CD4-positive, CD25-positive, alpha-beta regulatory T cell (primary cell): ENCODE measurements at places on chromosomes 11 and 22. TPM values are rescaled to one million over a fixed set of nuclear protein-coding genes. Genes with fewer than 3 reads are reported as not detected.

The SCGB1C1 gene
- total RNA-seq: not detected

The SLC22A6 gene
- not detected for total RNA-seq

The SLC22A8 gene
- total RNA-seq: not detected

The MOGAT2 gene
- not detected for total RNA-seq

The APOC3 gene
- total RNA-seq: not detected

The SMIM35 gene
- 1.2 TPM for total RNA-seq

The CHRDL2 gene
- not detected for total RNA-seq

The APOL6 gene
- 71.9 TPM for total RNA-seq

The OR52N4 gene
- total RNA-seq: 1.6 TPM

The TREH gene
- total RNA-seq: not detected

The BEST1 gene
- 0.15 TPM for total RNA-seq

The MAJIN gene
- not detected for total RNA-seq

The LYVE1 gene
- total RNA-seq: not detected

The CYTH4 gene
- 153 TPM for total RNA-seq

The RIC3 gene
- total RNA-seq: 23.8 TPM

GRCh38 chr11:112050721-112051120 lies 23.1 kb downstream of the PIH1D2 start:
- no peak overlapping the region for H3K27ac ChIP-seq
- H3K36me3 ChIP-seq: peaks cover 42% of the 10 kb centered on the region
- no peak for DNase-seq
- H3K4me1 ChIP-seq: no peaks in the 10 kb centered on the region
- H3K4me3 ChIP-seq: no peak overlapping the region

DNA sequence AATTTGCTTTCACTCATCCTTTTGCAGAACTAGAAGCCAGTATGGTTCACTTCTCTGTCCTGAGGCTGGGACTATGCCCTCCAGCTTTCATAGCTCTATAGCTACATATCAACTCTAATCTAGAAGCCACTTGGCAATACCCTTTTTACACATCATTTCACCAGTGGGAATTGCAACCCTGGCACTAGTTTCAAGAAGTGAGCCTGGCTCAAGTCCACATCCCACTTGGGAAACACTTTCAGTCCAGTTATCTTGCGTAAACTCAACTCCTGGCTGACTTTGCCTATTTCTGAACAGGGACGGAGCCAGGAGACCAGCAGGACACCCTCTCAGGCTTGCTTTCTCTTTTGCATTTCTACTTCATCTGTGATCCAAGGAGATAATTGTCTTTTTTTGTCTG lies 19.9 kb upstream of the FAT3 start:
- no peak for DNase-seq
- no peak overlapping the region for H3K27ac ChIP-seq
- H3K27me3 ChIP-seq: no peaks in the 10 kb centered on the region
- no peaks in the 10 kb centered on the region for H3K36me3 ChIP-seq

DNA sequence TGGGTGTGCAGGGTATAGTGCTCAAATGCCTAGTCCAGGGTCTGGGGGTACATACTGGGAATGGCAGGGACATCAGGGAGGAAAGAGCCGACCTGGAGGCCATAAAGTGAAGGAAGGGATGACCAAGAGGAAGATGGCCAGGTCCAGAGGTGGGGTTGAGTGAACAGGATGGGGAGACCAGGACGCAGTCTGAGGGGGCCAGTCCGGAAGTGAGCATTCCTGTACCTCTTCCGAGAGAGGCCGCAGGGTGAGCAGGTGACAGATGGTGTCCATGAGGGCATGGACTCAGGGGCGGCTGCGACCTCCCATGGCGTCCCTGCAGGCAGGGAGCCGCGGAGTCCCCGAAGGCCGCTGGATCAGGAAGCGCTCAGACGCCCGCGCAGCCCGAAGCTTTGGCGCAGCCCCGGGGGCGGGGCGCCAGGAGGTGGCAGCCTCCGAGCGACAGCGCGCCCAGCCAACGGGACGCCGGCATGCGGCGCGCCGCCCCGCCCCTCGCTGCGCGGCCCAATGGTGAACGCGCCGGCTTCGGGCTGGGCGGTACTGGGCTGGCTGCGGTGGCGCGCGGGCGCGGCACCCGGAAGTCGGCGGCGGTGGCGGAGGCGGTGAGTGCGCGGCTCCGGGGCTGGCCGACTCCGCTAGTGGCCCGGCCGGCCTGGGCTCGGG lies at the start of gene TANGO2:
TSS of gene TANGO2 (plus strand) at position 578 of the 663 bp plus-strand sequence. CDS start 15,689 bp downstream, outside the sequence.
- peaks cover 47% of the 10 kb centered on the region for H3K4me1 ChIP-seq
- peak within 1 kb of the TSS; percentile 79 for H3K4me3 ChIP-seq
- no peaks in the 10 kb centered on the region for H3K36me3 ChIP-seq
- peak within 1 kb of the TSS; percentile 78 for H3K27ac ChIP-seq

DNA sequence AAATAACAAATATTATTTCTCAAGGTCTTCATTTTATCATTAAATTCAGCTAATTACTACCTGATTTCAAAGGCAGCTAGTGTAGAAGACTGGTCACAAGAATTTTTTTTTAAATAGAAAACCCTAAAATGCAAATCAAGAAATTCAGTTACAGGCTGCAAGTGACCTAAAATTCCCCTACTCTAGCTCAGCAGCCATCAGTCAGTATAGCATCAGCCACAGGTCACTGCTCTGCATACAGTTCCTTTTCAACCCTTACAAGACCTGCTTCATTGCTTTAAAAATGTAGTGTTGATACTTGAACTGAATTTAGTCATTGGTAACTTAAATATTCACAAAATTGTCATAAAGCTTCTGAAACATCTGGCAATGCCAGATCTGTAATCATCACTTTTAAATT lies 9.5 kb upstream of the B3GNT6 start:
- H3K27me3 ChIP-seq: peaks cover 3% of the 10 kb centered on the region
- H3K4me3 ChIP-seq: no peak overlapping the region
- DNase-seq: no peak
- no peaks in the 10 kb centered on the region for H3K36me3 ChIP-seq

DNA sequence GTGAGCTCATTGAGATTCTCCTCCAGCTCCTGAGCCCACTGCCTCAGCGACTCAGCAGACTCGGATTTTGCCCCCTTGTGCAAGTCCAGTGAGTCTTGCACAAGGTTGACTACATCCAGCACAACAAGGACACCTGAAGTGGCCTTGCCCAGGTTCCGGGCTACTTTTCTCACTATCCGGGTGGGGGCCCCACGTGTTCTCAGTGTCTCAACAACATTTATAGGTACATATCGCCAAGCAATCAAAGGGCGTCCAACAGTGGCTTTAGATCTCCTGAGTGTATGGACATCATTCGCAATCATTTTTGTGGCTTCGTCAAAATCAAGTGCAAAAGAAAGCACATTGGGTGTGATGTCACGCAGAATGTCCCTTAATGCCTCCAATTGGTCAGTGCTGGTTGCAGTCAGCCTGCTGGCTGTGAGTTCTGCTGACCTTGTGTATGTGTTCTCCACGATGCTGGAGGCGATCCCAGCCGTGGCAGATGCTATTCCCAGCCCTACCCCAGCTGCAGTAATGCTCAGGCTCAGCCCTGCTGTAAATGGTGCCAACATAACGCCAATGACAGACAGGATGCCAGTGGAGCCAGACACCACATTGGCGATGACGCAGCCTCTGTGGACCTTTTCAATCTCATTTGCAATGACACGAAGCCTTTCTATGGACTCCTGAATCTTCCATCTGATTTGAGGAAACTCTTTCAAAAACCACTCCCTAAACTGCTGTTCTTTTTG lies 10.3 kb downstream of the APOL4 start:
- H3K36me3 ChIP-seq: no peaks in the 10 kb centered on the region
- H3K4me3 ChIP-seq: no peak overlapping the region
- no peaks in the 10 kb centered on the region for H3K27me3 ChIP-seq
- DNase-seq: no peak
- H3K4me1 ChIP-seq: no peaks in the 10 kb centered on the region
- no peak overlapping the region for H3K27ac ChIP-seq

- no peaks in the 10 kb centered on the region for H3K27me3 ChIP-seq
- no peaks in the 10 kb centered on the region for H3K36me3 ChIP-seq
- no peak for DNase-seq
- H3K27ac ChIP-seq: no peak overlapping the region
- no peak overlapping the region for H3K4me3 ChIP-seq
- no peaks in the 10 kb centered on the region for H3K4me1 ChIP-seq
Measured at GRCh38 chr11:133559833-133560471, 27.7 kb upstream of the OPCML start.

- H3K27me3 ChIP-seq: no peaks in the 10 kb centered on the region
- no peak overlapping the region for H3K27ac ChIP-seq
- DNase-seq: no peak
- H3K4me3 ChIP-seq: no peak overlapping the region
- no peaks in the 10 kb centered on the region for H3K4me1 ChIP-seq
Measured at GRCh38 chr22:46823248-46823647, 60.8 kb downstream of the TBC1D22A start.

- no peak for DNase-seq
- no peaks in the 10 kb centered on the region for H3K27me3 ChIP-seq
- no peaks in the 10 kb centered on the region for H3K4me1 ChIP-seq
- H3K36me3 ChIP-seq: peaks cover 66% of the 10 kb centered on the region
- no peak overlapping the region for H3K4me3 ChIP-seq
- H3K27ac ChIP-seq: no peak overlapping the region
Measured at GRCh38 chr11:117384045-117384444, 56.4 kb downstream of the CEP164 start.

DNA sequence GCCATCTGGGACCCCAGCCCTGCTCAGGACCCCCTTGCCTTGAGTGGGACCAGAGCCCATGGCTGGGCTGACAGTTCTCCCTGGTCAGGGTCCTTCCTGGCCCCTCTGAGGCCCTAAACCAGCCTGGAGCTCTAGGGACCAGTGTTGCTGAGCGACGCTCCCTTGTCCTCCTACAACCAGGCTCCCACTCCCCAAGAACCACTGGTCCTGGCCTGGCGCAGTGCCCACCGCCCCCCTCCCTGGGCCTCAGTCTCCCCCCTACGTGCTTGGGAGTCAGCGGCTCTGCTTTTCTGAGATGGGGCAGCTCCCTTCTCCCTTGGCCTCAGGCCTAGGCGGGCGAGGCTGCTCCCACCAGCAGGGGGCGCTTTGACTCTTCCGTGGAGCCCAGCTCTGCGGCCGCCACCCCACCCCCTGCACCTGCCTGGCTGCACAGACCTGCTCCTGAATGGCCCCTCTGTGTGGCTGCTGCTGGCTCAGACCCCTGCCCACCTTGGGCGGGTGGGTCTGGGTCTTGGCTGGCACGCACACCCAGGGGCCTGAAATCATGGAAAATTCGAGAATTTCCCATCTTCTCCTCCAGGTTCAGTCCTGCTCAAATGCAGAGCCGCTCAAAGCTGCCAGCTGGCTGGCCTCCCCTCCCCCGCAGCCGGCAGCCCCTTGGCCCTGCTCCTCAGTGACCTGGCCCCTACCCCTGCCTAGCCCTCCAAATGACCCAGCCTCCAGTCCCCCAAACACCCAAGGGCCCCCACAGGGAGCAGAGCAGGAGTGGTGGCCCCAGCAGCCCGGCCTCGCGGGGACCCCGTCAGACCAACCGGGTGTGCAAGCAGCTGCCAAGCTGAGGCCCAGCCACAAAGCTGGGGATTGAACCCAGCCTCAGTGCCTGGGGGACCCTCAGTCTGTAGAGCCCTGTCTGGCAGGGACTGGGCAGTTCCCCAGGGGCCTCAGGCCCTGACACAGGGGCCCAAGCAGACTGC lies 9.1 kb downstream of the PRR33 start:
- peaks cover 22% of the 10 kb centered on the region for H3K4me1 ChIP-seq
- H3K4me3 ChIP-seq: no peak overlapping the region
- peak; percentile 70 for DNase-seq

DNA sequence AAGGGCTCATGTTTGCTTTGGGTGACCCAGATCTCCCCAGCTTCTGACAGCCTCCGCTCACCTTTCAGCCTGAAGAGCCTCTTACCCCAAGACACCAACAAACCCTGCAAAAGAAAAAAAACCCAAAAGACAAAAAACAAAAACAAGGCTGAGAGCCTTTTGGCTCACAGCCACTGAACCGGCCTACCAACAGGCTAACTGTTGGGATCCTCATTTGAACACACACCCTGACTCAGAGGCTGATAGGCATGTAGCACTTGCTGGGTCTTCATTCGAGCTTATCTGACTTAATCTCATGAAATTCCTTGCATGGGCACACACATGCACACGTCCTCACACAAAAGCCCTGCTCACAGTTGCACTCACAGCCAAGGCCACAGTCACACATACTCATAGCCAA lies 22.9 kb upstream of the TSKU start:
- no peak overlapping the region for H3K4me3 ChIP-seq
- H3K4me1 ChIP-seq: no peaks in the 10 kb centered on the region
- H3K27ac ChIP-seq: no peak overlapping the region
- H3K27me3 ChIP-seq: no peaks in the 10 kb centered on the region
- no peak for DNase-seq

- DNase-seq: no peak
- H3K36me3 ChIP-seq: no peaks in the 10 kb centered on the region
- H3K27me3 ChIP-seq: no peaks in the 10 kb centered on the region
- no peaks in the 10 kb centered on the region for H3K4me1 ChIP-seq
- no peak overlapping the region for H3K4me3 ChIP-seq
Measured at GRCh38 chr11:1232883-1233321, 10.0 kb downstream of the MUC5B start.

DNA sequence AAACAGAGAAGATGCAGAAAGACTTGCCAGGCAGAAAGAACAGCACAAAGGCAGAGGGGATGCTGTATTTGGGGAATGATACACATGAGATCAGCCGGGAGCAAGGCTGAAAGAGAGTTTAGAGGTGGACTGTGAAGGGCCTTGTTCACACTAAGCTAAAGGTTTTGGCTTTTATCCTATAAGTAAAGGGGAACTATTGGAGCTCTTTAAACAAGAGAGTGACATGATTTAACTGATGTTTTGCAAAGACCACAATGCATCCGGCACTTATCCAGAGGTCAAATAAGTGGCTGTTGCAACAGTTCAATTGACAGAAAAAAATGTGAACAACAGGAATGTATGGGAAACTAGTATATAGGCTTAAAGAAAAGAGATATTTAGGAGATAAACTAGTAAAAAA lies 64.7 kb upstream of the RRAS2 start:
- H3K27me3 ChIP-seq: no peaks in the 10 kb centered on the region
- no peak overlapping the region for H3K4me3 ChIP-seq
- no peaks in the 10 kb centered on the region for H3K4me1 ChIP-seq
- H3K36me3 ChIP-seq: no peaks in the 10 kb centered on the region
- DNase-seq: no peak
- no peak overlapping the region for H3K27ac ChIP-seq

DNA sequence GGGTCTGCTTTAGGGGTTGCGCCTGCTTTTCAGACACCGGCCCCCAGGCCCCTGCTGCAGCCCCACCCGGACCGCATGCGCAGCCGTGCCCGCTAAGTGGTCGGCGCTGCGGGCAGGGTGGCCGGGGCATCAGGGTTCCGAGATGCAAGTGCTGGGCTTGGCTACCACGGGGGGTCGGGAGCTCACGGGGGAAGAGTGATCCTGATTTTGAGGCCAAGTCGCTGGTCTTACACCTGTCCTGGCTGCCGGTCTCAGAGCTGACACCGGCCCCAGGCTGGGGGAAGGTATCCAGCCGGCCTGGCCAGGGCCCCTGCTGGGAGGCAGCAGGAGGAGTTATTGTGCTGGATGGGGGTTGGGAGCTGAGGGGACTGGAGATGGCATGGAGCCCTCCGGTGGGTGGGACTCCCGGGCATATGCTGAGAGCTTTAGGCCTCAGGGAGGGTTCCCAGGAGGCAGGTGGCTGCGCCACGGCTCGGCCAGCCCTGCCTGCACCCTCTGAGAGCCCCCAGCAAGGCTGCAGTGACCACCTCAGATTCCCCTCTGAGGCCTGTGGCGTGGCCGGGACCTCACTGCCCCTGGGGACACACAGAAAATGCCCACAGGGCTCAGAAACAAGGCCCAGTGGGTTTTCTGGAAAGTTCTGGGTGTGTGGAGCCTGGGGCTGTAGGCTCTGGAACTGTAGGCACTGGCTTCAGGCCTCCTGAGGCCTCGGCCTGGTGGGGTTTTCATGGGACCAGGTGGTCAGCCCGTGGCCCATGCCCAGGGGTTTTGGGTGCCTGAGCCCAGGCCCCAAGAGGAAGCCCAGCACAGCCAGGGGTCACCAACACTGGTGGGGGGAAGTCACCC lies 4.4 kb upstream of the MUC5AC start:
- no peaks in the 10 kb centered on the region for H3K4me1 ChIP-seq
- H3K36me3 ChIP-seq: no peaks in the 10 kb centered on the region
- DNase-seq: no peak
- no peak overlapping the region for H3K4me3 ChIP-seq
- H3K27ac ChIP-seq: no peak overlapping the region
- H3K27me3 ChIP-seq: no peaks in the 10 kb centered on the region
